NCI-H2227 treated with DMSO at 0.1 percent for 48 hours (cell line): ENCODE measurements at places on chromosomes 16 and 17.

GRCh38 chr17:20032636-20033035, 23.5 kb downstream of the SPECC1 start:
- no peak for DNase-seq

DNA sequence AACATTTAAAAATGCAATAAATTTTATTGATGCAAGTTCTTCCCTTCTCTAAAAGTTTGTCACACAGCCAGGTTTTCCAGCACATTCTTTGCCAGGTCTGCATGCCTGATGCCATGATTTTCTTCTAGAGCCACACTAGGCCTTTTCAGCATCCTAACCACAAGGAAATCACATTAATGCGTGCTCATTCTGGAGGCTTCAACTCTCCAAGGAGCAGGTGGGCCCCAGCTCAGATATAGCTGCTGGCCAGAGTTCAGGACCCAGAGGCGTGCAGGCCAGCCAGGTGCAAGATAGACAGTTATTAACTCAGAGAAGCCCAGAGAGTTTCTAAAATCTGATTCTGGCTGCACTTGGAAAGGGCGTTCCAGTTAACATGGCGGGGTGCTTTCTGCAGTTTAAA, 124.5 kb upstream of the MAF start:
- no peak for DNase-seq

GRCh38 chr17:51119415-51120356, 982 bp downstream of the SPAG9 start:
- no peak for DNase-seq

DNA sequence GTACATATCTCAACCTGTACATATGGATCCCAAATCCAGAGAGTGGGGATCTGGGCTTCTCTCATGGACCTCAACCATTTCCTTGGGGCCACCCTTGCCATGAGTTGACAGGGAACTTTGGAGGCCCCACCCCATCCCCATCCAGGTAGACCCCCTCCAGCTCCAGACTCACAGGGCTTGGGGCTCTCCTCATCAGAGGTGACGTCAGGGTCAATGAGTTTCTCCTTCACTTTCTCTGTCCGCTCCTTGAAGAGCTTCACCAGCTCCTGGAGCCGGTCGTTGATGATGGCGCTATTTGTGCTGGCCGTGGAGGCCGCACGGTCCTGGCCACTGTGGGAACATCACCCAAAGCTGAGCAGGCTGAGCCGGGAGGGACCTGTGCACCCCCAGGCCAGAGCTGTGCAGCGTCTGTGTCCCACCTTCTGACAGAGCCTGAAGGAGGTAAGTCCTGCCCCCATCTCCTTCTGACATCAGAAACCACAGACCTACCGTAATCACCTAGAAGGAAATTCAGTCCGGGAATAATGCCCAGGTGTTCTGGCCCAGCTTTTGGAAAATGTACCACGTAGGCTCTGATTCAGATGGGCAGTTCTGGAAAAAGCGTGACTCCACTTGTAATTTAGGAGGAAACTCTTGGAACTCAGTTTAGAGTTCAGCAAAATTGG, 50.6 kb downstream of the CNGB1 start:
- no peak for DNase-seq

DNA sequence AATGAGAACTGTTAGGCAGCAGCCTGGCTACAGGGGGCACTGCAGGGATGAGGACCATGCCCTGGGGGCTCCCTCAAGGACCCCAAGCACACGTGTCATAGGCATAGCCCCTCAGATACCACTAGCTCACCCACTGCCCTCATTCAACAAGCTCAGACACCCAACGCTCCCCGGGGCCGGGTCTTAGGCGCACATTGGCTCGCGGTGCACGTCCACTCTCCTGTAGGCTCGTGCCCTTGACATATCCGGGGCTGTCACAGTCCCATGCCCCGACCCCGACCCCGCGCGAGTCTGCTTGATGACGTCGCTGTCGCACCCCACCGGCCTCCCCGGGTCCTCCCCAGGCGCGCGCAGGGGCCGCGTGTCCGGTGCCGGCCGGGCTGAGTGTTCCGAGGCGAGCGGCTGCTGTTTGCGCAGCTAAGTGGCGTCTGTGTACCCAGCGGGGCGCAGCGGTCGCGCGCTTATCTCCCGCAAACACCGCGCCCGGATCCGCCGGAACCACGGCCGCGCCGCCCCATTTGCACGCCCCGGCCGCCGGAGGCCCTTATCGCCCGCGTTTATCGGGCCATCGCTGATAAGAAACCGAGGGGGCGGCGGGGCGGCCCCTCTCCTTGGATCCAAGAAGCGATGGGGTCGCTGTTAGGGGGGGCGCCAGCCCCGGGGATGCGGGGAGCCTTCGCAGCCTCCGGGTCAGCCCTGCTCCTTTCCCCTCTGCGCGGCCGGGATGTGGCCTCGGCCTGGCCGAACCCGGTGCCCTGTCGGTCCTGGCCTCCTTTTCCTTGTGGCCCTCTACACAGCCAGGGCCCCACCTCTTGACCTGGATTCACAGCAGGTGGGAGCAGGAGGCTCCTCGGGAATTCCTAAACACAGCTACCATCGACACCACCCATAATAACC, 20.7 kb upstream of the NAGS start:
- no peak for DNase-seq

GRCh38 chr16:64051824-64052223, 1070.0 kb downstream of the CDH11 start:
- no peak for DNase-seq

GRCh38 chr17:32755045-32755805, 121.7 kb downstream of the MYO1D start:
- peak; percentile 74 for DNase-seq
